D341Med (cell line): ENCODE measurements at places on chromosomes 6 and 20.

DNA sequence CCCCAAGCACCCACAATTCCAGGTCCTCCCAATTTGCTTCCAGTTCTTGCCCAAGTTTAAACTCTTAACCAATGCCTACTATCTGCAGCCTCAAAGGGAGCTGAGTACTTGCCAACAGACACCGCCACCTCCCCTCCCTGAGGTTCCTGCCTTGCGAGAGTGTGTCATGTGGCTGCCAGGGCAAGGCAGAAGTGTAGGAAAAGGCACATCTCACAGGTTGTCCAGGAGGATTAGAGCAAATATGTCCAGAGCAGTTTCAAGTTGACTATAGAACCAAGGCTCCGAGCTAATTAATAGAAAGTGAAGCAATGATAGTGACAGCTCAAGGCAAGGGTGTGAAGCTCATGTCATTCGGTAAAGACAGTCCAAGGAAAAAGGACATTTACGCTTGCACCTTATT is 127.8 kb downstream of the ATXN1 start:
- DNase-seq, result no peak

GRCh38 chr6:166907871-166908806 is 48.2 kb downstream of the RNASET2 start:
- DNase-seq, result no peak

- DNase-seq, result no peak
Observed at GRCh38 chr6:167769408-167770190, 57.1 kb upstream of the AFDN start.

DNA sequence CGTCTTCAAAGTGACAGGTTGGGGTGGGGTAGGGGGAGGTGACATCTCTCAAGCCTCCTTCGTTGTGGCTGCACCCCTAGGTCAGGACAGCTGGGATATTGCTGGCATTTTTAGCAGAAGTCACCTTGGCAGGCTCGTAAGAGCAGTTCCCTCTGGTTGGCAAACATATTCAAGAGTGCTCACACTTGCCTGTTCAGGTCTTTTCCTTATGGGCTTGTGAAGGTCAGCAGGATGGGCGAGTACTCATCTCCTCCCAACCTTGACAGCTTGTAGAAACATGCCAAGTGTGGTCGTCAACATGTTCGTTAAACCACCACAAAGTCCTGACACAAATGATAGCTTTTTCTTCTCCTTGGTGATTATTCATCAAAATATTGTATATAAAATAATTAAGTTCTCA is 113.6 kb downstream of the HDGFL1 start:
- DNase-seq, result no peak

GRCh38 chr6:45738057-45738455 is 277.6 kb downstream of the CLIC5 start:
- no peak for DNase-seq

DNA sequence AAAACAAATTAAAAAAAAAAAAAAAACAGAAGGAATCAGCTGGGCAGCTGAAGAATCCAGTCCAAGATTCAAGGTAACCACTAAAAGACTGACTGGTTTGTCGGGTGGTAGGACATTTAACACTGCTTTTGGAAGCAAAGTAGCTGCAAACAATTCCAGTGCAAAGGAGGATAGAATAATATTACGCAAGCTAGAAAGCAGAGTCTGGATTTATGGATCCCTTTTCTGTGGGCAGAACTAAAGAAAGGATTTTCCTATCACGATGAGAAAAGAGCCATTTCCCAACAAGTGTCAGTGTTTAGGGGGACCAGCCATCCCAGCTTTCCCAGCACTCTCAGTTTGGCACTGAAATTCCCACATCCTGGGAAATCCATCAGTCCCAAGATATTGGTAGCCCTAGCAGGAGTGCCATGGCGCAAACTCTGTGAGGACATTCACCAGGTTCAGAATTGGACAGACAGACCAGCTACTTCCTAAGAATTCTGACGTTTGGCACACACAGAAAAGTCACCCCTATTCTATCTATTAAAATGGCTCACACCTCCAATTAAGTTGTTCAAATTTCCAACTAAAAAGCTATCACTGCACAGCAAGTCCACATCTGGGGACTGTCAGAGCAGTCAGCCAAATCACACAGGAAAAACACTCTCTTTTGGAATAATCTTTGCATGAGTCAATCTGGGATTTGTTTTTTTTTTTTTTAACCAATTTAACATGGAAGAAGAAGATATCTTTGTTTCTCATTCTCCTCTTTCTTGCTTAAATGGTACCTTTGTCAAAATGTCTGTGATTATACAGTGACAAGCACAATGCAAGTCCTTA is 356.8 kb upstream of the ARID1B start:
- DNase-seq, result no peak

GRCh38 chr6:68740828-68741500 is 105.9 kb downstream of the ADGRB3 start:
- no peak for DNase-seq

DNA sequence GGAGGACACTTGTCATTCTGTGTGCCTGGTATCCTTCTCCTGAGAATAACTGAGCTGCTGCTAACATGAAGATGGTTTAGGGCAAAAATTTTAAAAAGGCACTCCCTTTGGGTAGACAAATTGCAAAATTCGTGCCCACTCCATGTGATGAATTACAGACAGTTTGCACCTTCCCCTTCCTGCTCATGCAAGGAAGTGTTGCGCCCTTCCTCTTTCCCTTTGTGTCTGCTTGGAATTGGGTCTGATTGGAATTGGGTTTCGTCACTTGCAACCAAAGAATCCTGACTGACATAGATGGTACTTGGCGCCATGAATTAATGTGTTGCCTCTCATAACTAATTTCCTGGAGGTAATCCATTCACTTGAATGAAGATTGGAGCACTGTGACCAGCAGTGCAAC is 62.3 kb upstream of the SHLD1 start:
- DNase-seq, result no peak

- DNase-seq, result no peak
Observed at GRCh38 chr6:135673501-135674309, 176.2 kb upstream of the AHI1 start.

- DNase-seq, result no peak
Observed at GRCh38 chr6:79941489-79942151, 5.7 kb downstream of the ELOVL4 start.
